ENCODE measurements at places on chromosomes 13 and 19.

DNA sequence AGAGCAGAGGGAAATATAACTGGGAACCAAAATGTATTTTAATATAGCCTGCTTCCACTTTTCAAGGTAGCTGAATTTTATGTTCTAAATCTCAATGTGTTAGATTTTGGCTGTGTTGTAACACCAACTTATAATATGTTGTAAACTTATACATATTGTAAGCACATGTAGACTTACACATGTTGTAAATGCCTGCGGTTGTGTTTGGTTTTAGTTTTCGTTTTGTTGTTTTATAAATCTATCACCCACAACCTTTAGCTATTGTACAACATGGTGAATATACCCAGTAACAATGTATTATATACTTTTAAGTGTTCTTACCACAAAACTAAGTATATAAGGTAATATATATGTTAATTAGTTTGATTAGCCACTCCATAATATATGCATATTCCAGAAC is 15.6 kb downstream of the KCTD4 start:
- DNase-seq = no peak

DNA sequence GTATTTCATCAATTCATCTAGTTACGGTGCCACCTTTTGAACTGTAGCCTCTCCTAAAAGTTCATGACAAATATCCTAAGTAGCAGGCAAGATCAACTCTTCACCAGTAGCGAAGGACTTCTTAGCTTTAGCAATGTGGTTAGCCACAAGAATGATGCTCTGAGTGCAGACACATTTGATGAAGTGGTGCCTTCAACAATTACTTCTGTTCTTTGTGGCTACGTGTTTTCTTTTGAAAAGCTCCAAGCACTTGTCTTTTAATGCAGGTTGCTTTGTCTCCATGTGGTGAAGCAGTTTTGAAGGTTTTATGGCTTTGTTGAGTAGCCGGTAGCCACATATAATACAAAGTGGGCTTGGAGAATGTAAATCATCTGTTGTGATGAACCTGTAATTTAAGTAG is 194.7 kb downstream of the B3GLCT start:
- DNase-seq = no peak

- DNase-seq = no peak
Measured at GRCh38 chr13:43936647-43937046, 56.9 kb downstream of the LACC1 start.

DNA sequence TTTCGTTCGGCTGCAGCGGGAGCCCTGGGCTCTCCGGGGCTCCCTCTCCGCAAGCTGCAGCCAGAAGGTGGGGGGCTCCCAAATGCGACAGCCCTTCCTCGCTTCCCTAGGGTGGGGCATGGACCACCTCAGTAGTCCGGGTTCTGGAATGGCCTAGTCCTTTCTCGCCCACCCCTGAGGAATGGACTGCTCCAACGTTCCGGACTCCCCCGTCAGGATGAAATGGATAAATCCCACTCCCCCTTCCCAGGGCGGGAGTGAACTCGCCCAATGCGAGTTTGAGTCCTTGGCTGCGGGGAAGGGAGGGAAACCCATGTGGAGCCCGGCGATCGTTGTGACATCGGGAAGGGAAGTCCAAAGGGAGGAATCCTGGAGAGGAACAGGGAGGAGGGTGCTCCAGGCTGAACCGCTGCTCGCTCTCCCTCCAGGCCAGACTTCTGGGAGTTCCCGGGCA is 5.5 kb downstream of the HRC start:
- DNase-seq = peak; percentile 61

DNA sequence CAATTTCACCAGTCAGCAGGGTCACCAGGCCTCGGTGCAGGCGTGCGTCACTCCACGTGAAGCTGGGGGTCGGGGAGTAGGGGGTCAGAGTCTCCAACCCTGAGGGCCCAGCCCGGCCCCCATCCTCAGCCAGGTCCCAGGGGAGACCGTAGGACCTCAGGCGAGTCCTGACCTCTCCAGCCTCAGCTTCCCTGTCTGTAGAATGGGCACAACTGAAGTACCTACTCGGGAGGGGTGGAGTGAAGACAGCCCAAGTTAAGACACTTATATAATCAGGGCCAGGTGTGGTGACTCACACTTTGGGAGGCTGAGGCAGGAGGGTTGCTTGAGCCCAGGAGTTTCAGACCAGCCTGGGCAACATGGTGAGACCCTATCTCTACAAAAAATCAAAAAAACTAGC is 2.7 kb upstream of the SPACA4 start:
- DNase-seq = no peak

- peak; percentile 1 for DNase-seq
Measured at GRCh38 chr13:106230450-106230849, 305.0 kb downstream of the EFNB2 start.

DNA sequence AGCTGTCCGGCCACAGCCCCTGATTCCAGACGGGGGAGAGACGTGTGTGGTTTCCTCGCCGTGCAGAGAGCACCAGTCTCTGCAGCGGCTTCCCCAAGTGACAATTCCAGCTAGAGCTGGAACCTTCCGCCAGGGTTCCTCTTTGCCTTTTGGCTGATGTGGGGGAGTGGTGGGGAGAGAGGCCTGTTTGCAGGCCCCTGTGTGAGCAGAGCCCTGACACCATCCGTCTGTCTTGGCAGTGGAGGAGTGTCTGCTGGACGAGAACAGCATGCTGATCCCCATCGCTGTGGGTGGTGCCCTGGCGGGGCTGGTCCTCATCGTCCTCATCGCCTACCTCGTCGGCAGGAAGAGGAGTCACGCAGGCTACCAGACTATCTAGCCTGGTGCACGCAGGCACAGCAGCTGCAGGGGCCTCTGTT is 25.0 kb downstream of the LAMP1 start:
- no peak for DNase-seq

DNA sequence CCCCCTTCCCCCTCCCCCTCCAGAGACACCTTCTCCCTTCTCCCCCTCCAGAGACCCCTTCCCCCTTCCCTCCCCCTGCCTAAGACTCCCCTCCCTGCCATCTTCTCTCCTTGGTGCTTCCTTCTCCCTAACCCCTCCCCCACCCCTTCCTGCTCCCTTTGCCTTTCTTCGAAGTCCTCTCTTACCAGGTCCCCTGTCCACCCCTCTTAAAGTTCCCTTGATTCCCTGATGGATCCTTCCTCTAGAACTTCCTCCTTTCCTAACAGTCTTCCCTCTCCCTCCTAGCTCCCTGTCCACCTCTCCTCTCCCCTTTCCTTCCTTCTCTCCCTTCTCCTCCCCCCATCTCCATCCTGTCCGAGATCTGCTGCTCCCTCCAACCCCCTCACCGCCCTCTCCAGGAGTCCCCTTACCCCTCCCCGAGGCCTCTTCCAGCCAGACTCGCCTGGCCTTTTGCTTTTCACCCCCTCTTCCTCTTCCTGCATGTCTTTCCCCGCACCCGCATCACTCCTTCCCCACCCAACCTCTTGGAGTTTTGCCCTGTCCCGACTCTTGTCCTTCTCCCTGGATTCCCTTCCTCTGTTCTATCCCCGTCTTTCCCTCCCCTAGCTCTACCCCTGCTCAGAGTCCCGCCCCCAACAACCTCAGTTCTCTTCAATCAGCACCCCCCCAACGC is 3.1 kb downstream of the TNFSF9 start:
- no peak for DNase-seq

GRCh38 chr19:934865-935479 is 9.1 kb downstream of the ARID3A start:
- DNase-seq = no peak

DNA sequence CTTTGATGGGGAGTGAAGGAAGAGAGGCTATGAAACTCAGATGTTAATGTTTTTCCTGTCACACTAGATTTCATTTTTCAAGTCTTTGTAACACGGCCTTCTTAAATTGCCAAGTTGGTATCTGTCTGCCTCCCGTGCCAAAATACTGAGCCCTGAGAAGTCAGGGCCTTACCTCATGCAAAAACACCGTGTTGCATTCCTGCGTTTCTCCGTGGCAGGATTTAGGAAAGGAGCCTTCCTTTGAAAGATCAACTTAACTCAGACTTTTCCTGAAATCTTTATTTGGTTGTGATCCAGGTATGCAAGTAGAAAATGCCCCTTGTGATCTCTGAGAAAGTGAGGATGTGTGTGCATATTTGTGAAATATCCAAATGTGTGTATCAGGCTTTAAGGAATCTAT is 1291.0 kb upstream of the SLC10A2 start:
- DNase-seq = no peak

DNA sequence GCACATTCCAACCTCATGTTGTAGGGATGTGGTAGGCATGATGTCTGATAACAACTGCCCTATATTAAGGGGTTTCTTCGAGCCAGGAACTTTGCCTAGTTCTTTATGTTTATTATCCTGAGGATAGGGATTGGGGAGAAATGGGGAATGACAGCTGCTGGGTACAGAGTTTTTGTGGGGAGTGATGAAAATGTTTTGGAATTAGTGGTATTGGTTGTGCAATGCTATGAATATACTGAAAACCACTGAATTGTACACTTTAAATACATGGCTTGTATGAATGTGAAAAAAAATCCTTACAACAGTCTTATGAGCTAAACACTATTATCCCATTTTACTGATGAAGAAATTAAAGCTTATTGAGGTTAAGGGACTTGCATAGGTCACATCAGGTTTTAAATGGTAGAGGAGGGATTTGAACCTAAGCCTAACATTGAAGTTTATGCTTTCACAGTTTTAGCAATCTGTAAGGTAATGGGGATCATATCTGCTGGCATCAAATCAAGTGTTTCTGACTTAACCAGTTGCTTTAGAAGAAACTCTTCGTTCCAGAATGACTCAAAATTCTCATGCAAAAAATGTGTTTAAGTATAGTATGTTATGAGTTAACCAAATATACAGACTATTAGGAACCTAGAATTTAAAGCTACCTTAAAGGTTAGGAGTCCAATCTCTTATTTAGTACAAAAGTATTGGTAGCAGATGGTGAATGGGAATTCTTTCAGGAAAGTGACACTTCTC is 61.4 kb downstream of the ERCC5 start:
- DNase-seq = no peak

DNA sequence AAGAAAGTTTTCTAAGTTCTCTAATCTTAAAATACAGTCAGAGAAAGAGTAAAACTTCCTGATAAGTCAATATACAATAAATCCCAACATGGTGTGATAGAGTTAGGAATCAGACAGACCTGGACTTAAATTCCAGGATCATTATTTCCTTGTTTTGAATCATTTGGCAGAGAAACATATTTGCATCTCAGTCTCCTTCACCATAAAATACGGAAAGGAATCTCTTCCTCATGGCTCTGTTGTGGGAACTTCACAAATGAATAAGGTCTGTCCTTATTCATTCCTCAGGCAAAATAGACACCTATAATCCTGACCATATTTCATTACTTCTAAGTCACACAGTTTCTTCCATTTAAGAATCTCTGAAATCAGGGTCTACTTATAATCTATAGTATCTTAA is 19.3 kb upstream of the SERP2 start:
- no peak for DNase-seq

DNA sequence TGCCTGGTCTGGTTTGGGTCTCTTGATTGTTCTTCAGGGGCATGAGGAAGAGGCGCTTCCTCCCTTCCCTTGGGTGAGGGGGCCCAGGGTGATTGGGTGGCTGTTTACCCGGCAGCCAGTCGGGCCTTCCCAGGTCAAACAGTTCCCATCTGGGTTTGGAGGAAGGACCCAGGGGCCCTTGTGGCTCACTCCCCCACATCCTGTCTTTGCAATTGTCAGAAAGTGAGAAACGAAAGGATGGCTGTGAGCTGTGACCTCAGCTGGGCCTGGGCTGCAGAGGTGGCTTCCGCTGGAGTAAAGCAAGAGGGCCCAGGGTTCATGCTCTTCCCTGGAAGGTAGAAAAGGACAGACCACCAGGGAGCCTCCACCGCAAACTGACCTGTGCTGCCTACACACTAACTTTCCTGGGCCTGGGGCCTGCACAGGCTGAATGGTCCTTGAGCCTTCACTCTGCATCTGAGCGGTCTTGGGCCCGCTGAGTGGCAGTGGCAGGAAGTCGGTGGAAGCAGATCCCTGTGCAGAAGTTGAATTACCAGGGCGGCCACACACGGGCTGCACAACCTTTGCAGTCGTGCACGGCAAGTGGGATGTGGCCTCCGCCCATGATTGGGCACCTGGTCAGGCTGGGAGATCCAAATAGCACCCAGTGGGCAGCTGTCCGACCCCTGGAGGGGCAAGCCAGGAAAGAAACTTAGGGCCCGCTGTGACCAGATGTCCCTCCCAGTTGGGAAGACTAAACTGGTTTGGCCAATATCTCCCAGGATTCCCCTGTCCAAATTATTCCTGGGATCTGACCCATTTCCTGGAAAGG is 5.3 kb upstream of the CD79A start:
- no peak for DNase-seq

DNA sequence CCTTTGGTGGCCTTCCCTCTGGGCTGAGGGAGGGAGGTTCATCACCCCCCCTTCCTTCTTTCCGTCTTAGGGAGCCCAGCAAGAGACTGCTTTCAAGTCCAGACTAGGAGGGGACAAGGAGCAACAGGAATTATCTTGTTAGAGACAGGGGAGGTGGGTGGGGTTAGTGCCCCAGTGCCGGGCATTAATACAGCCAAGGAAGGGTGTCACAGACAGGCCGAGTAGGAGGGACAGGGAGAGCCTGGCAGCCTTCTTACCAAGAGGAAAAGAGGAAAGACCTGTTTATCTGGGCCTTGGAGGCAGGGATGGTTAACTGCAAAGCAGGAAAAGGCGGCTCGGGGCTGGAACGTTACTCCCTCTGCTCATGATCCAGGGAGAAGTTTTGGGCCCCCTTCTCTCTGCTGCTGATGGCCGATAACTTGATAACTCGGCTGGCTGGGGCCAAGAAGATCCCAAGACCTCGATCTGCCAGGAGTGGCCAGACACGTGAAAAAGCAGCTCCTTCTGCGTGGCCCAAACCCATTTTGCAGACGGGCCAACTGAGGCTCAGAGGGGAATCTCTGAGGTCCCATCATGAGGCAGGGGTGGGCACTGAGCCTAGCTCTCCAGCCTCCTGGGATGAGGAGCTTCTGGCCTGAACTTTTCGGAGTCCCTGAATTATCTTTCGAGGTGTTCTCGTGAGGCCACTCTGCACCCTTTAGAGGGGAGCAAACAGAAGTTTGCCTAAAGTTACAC is 79.3 kb downstream of the PTPRS start:
- no peak for DNase-seq

DNA sequence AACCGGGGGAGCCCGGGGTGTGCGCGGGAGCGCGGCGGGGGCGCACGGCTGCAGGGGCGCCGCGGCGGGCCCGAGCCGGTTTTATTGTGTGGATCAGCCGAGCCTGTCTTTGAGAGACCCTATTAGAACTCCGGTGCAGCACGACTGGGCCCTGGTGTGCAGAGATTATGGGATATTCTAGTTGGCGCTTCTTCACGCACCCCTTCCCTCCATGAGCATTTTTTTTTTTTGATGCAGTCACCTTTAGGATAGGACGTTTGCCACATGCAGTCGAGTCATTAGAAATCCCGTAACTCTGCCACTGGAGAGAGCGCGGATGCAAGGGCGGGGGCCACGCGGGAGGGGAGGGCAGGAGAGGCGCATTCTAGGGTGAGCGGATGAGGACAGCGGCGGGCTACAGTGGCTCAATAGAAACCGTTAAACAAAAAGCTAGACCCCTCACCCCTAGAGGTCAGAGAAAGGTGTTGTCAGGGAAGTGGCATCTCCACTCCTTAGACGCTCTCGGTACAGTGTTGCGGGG is 3.7 kb downstream of the FGF9 start:
- DNase-seq = no peak

Measured in HS-5 (cell line).